Hematopoietic multipotent progenitor cell treated with erythropoietin and hydrocortisone succinate and interleukin-3 and kit ligand, for 15 days (in vitro differentiated cells): ENCODE measurements at places on chromosomes 5 and 9.
A peak's percentile ranks its signal among the peaks of the same experiment; 100 is the strongest.

GRCh38 chr5:176408590-176408989 is 7.7 kb downstream of the CLTB start:
- DNase-seq: no peak

DNA sequence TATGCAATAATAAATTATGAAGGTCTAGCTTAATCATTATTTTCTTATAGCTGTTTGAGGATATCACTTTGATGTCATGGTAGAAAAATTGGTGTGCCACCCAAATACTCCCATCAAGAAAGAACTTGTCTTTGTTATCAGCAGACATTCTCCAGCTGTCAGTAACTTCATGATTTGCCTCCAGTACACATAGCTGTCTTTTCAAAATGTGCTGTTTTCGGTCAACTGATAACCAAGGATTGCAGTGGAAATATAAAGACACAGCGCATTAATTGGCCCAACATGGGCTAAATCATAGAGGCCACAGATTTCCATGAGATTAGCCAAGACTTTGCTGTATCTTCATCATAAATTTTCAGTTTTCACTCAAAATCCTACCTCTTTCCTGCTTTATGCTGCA is 993.5 kb upstream of the SEMA6A start:
- DNase-seq: no peak

DNA sequence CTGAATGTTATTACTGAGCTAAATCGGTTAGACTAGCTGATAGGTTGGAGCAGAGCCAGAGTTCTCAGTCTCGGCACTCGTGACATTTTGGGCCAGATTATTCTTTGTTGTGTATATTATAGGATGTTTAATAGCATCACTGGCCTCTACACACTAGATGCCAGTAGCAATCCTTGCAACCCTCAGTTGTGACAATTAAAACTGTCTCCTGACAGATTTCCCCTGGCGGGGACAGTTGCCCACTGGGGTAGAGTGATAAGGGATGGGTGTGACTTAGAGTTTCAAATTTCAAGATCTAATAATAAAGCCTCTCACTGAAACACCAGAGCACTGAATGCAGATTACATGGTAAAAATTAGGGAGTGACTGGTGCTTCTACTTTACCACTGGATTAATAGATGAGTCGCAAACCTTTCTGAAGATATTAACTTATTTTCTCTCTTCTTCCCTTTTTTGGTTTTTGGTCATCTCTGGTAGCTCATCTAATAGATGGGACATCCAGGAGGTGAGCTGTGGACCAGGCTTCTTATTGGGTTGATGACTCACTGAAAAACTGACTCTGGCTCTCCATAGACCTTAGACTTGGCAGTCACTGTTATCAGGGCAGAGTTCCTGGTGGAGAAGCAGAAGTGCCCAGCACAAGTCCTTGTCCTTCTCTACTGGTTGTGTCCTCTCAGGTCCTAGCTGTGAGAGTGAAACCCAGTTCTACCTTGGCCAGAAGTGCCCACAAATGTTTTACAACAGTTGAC is 150.3 kb downstream of the UNC13B start:
- DNase-seq: no peak

DNA sequence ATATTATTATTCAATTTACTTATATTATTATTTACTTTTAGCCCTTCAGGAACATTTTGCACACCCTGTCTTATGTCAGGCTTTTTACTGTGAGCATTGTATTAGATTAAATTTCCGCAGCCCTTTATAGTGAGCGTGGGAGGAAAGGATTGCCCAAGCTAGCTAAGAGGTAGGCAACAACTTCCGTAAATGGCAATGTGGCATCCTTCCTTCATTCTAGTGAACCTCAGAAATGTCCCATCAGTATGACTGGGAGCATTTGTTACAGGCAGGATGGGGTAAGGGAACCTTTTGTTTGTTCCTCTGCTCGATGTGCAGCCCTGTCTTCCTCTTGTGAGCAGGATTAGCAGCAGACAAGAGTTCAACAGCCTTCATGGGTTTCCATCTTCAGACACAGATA is 6.2 kb upstream of the CD180 start:
- no peak for DNase-seq

GRCh38 chr5:66710557-66711088 is 114.4 kb downstream of the MAST4 start:
- DNase-seq: no peak

DNA sequence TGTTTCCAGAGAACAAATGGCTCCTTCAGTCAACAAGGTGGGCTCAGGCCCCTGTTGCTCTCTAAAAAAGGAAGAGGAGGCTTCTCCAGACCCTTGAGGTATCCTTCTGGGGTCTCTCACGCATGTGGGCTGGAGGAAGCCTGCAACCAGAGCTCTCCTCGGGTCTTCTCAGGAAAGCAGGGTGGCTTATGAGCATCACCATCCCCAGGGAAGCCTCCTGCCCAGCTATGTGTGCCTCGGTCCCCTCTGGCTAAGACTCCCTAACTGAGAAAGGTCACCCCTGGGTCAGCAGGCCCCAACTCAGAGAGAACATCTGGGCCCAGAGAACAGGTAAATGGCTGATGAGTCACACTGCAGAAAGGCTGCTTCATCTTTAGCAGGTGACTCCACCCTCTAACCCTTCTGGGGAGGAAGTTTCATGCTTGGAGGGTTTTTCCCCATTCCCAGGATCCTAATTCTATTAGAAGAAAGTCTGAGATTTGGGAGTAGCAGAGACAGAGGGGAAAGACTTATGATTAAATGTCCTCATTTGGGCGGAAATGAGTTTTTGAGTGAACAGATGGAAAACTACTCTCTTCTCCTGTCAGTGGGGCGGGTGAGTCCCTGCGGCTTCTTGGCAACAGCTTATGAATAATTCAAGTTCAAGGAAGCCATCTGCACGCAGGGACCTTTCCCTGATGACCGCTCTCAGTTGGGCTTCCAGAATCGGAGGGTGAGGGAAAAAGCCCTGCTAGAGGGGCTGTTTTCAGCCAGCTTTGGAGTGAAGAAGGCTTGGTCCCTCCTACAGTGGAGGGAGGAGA is 41.9 kb downstream of the TGFBI start:
- no peak for DNase-seq

DNA sequence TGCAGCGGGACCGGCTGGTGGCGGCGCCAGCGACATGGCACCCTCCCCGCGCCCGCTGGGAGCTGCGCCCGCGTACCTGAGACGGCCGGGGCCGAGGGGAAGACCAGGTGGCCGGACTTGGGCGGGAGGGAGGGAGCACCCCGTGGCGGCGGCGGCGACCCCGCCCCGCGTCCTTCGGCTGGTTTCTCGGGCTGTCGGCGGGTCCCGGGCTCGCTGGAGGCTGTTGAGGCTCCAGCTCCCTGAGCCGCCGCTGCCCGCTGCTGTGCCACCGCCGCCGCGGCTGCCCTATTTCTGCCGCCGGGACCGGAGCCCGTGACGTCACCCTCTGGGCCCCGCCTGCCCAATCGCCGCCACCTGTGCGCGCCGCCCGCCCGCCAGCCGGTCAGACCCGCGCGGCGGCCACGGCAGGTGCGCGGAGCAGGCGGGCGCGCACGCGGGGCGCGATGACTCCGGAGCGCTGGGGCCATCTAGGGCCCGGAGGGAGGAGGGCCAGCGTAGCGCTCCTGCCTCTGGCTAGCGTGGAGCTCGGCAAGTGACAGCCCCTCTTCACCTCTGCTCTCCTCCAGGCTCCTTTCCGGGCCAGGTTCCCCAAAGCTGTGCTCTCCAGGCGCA is at the start of gene FSTL4:
Gene FSTL4 (minus strand): TSS at position 293 of the 612 bp plus-strand sequence.
- DNase-seq: no peak

- DNase-seq: no peak
These were observed 251.6 kb upstream of the RGMB start for GRCh38 chr5:98521821-98522220.

DNA sequence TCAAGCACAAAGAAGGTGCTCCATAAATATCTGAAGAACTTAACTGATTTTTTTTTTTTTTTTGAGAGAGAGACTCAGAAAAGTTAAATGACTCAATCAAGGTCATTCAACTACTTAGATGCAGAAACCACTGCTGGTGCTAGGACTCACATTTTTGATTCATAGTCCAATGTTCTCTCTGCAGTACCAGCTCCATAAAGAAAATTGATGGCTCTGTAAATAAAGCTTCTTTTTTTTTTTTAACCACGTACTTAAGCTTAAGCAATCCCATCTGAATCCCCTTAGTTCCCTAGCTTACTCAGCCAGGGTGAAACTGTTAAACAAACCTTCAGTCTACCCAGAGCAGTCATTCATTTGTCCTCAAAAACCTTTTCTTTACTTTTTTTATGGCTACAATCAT is 657.0 kb upstream of the WWC1 start:
- no peak for DNase-seq

DNA sequence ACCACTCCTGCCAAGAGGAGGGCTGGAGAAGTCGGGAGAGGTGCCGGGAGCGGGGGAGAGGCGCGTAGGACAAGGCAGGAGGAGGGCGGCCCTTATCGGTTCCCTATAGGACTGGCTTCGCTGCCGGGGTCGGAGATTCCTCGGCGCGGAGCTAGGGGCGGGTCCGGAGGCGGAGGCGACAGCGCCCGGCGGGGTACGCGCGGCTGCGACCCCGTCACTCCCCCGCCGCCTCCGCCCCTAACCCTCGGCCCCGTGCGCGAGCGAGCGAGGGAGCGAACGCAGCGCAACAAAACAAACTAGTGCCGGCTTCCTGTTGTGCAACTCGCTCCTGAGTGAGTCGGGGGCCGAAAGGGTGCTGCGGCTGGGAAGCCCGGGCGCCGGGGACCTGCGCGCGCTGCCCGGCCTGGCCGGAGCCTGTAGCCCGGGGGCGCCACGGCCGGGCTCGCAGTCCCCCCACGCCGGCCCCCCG is 2.0 kb downstream of the GLIS3 start:
- DNase-seq: no peak

- DNase-seq: peak; percentile 94
These were observed 70.9 kb upstream of the KLF9 start for GRCh38 chr9:70485273-70485858.

DNA sequence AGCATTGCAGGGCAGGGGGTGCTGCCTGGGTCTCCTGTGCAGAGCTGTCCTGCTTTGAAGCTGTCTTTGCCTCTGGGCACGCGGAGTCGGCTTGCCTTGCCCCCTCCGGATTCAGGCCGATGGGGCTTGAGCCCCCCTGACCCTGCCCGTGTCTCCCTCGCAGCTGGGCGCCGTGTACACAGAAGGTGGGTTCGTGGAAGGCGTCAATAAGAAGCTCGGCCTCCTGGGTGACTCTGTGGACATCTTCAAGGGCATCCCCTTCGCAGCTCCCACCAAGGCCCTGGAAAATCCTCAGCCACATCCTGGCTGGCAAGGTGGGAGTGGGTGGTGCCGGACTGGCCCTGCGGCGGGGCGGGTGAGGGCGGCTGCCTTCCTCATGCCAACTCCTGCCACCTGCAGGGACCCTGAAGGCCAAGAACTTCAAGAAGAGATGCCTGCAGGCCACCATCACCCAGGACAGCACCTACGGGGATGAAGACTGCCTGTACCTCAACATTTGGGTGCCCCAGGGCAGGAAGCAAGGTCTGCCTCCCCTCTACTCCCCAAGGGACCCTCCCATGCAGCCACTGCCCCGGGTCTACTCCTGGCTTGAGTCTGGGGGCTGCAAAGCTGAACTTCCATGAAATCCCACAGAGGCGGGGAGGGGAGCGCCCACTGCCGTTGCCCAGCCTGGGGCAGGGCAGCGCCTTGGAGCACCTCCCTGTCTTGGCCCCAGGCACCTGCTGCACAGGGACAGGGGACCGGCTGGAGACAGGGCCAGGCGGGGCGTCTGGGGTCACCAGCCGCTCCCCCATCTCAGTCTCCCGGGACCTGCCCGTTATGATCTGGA is 2.7 kb downstream of the CEL start:
- DNase-seq: no peak

DNA sequence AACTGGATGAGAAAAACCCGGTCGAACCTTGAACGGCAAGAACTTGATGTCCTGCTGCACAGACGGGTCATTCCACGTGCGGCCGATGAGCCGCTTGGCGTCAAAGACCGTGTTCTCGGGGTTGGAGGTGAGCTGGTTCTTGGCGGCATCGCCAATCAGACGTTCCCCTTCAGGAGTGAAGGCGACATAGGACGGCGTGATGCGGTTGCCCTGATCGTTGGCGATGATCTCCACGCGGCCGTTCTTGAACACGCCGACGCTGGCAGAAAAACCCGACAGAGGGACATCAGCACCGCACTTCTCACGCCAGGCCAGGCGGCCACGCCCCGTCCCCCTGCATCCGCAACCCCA is 519 bp downstream of the HSPA5 start:
- DNase-seq: peak; percentile 47

GRCh38 chr9:128555180-128555721 is 2.9 kb downstream of the SPTAN1 start:
- no peak for DNase-seq

GRCh38 chr5:129392681-129393080 is 67.4 kb upstream of the ADAMTS19 start:
- no peak for DNase-seq

DNA sequence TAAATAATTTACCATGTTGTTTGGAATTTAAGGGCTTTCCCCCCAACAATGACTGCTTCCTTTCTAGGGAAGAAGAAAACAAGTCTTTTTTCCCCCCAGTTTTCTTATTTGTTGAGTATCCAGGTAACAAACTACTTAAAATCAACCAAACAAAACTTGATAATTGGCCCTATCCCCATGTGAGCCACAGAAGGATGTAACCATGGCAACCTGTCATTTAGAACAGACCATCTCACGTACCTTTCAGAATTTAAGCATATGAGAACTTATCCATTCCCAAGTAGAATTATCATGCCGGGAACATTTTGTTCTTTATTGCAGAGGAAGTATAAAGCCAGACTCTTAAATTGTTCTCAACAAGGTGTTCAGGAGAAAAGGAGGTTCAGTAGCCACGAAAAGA is 392.3 kb downstream of the CETN3 start:
- DNase-seq: no peak

GRCh38 chr9:124658165-124659017 is 112.7 kb downstream of the NR6A1 start:
- peak; percentile 38 for DNase-seq

GRCh38 chr9:18357321-18357720 is 116.6 kb upstream of the ADAMTSL1 start:
- DNase-seq: no peak

DNA sequence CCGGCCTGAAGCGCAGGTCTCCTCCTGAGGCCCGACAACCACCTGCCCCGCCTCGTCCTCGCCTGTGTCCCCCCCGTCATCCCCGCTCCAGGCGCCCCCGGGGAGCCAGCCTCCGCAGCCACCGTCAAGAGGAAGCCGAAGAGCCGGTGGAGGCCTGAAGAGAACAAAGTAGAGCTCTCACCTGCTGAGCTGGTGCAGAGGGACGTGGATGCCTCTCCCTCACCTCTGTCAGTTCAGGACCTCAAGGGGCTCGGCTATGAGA is 169.9 kb downstream of the HINT1 start:
- no peak for DNase-seq

DNA sequence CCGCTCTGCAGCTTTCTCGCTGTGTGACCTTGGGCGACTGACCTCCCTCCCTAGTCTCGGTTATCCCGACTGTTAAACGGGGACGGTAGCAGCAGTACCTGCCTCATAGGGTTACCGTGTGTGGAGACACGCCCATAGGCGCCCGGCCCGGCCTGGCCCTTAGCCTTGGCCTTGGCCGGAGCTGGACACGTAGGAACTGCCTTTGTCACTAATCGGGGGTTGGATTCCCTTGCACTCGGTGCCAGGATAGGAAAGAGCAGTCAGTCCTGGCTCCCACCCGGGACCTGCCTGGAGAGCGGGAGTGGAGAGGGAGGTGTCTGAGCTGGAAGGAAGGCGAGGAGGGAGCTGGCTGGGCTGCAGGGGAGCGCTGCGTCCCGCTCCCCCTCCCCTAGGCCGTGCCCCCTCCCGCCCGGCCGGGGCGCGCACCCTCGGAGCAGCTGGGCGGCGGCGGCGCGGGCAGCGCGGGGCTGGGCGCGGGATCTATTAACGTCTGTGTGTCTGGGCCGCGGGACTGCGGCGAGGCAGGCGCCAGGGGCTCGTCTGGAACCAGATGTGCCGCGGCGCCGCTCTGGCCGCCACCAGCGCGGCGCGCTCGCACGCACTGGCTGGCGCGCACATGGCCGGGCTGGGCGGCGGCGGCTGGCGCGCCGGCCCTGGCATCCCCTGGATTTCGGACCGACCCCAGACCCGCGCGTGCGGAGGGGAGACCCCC is 31.7 kb downstream of the PRRX2 start:
- DNase-seq: no peak
